ENCODE measurements at places on chromosomes 7 and 10.

GRCh38 chr10:29132551-29133111 is 156.2 kb upstream of the LYZL1 start:
- no peak for DNase-seq

- DNase-seq: no peak
Observed at GRCh38 chr7:95396136-95397032, at the start of gene PON3. Gene PON3, minus strand, starts transcription at chr7:95396375. Its CDS starts 25 bp downstream, at chr7:95396350.

DNA sequence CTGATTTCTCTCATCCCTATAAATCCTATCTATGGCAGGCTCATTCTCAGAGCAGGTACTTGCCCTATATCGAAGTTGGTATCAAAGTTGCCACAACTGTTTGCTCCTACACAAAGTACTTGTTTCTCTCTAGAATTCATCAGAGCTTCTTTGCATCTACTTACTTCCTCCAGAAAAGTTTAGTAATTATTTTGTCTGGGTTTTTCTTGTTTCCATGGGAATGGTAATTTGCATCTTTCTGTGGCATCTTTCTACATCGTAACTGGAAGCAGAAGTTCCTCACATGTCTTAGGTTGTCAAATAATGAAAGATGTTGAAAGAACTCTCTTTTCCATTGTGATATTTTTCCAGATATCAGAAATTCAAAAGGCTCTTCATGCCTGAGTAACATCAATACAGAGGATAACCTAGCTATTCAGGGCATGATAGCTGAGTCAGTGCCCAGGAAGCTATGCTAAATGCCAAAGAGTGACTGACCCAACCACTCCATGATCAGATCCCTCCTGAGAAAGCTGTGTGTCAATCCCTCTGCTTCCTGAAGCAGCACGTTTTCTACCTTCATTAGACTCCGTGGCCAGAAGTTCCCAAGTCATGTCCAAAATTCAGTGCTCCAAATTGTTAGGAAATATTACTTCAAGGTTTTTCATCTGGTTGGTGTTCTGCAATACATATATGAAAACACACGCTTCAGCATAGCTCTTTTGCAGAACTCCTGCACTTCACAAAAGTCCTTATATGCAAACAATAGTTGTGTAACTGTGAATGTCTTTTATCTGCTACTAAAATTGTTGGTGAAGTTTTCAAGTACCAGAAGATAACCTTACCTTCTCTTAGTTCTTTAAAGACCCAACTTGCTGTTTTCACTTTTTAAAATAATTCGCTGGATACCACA is 216.5 kb downstream of the VTI1A start:
- DNase-seq: no peak

DNA sequence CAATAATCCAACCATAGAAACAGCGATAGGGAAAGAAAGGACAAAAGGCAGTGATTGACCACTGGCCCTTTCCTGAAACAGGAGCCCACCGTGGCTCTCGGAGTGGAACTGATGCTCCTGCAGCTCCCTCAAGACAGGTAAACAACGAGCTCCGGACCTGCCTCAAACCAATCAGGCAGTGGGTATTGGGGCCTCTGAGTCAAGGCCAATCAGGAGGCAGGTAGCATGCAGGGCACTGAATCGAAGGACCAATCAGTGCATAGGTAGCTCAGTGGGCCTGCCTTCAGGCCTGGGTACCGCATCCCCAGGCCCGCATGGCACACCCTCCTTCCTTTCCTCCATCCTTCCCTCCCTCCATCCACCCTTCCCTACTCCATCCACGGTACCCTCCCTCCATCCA is 425.1 kb upstream of the MGMT start:
- DNase-seq: no peak

DNA sequence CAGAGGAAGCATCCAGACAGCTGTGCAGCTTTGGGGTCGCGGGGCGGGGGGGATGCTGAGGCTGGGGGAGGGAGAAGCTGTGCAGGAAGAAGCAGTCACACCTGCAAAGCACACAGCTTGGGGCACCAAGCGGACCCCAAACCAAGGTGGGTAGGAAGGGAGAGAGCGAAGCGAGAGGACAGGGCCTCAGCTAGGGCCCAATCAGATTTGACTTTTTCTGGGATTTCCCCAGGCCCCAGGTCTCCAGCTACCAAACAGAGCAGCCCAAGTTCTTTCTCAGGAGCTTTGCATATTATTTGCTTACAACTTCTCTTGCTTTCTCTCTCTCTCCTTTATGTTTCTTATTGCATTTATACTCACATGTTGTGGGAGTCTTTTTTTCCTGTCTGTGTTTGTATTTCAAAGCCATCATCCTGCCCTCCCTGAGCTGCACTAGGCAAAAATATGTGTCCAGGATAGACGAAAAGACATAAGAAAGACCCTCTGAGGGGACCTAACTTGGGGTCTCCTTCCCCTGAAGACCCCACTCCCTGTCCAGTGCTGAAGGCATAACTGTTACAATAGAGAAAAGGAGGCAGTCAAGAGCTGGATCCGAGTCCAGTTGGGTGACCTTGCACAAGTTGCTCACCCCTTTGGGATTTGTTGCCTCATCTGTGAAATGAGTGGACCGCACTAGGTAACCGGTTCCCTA is 50.6 kb upstream of the SMNDC1 start:
- peak; percentile 61 for DNase-seq

- no peak for DNase-seq
Observed at GRCh38 chr10:15120523-15120922, 23.4 kb downstream of the RPP38 start.

- no peak for DNase-seq
Observed at GRCh38 chr7:94848992-94849576, 58.3 kb upstream of the PPP1R9A start.

DNA sequence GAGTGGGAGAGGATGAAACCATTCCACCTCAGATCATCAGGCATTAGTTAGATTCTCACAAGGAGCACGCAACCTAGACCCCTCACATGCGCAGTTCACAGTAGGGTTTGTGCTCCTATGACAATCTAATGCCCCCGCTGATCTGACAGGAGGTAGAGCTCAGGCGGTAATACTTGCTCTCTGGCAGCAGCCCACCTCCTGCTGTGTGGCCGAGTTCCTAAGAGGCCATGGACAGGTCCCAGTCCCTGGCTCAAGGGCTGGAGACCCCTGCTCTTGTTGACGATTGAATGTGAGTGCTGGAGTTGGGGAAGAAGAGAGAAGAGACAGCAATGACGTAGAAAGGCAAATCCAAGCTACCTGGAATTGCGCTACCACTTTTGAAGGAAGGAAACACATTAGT is 267.2 kb downstream of the TFEC start:
- no peak for DNase-seq

DNA sequence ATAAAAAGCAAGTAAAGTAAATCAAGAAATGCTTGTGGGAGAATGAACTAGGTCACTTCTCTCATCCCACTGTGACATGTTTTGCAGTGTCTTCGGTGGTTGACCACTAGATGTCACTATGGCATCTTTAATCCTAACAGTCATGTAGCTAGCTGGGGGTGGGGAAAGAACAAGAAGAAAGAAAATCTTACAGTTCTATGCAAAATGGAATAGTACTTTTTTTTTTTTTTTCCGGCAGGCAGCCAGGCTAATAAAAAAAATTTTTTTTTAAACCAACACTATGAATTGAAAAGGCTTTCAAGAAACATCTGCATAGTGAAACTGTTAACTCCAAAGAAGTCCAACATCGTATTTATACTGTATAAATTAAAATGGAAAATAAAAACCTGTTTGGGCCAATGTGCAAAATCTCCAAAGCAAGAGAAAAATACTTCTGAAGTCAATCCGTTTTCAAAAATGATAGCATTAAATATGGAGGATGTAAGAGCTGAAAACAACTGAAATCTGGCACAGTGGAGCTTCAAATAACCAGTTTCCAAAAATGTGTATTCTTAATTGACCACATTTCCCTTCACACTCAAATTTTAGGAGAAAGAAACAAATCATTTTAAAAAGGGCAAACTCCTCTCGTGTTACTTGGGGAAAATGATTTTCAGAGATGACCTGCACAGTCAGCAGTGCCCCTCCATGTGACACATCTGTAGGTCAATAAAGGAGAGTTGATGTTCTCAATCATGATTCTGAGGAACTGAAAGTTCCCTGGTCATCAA is 38.5 kb downstream of the CDK1 start:
- peak; percentile 66 for DNase-seq

DNA sequence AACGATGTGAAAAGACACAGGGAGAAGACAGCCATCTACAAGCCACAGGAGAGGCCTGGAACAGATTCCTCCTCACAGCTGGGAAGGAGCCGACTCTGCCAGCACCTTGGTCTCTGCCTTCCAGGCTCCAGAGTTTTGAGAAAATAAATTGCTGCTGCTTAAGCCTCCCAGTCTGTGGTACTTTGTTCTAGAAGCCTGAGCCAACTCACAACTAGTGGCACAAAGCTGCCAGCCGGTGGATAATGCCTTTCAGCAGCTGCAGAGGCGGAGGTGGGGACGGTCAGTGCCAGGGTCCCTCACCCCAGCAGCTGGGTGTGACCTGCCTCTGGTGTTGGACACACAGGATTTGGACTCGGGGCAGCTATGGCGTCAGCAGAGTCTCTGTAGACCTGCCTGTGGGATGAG is 255.4 kb upstream of the PITRM1 start:
- DNase-seq: no peak
